ENCODE measurements at places on chromosomes 2 and 18.

- no peak for DNase-seq
These were observed 232.7 kb downstream of the BCL11A start for GRCh38 chr2:60320724-60321123.

DNA sequence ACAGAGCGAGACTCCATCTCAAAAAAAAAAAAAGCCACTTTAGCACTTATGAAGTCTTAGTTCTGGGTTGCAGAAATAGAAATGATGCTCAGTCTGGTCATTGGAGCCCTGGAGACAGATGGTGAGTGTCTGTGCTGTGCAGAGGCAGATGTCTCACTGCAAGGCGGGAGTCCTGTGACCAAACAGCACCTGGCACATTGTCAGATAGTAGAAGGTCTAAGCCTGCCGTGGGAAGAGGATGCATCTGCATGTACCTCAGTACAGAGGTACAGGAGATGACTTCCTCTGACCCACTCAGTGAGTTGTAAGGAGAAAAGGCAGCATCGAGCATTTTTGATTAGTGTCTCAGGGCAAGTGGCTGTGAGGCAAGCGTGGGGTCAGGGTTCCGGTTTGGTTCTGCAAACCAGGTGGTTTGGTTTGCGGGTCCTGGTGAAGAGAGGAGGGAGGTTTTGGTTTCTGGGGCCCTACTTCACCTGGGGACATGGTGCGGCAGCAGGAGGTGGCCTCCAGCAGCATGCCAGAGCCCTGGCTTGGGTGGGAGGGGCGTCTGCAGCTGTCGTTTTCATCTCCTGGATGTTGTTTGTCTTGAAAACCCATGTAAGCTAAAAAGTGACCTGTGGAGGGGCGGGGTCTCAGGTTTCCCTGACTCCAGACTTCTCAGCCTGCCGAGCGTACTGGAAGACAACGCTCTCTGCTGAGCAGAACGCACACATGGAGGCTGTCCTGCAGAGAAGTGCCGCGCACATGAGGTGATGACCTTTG lies 3.8 kb downstream of the RBFA start:
- DNase-seq = no peak

DNA sequence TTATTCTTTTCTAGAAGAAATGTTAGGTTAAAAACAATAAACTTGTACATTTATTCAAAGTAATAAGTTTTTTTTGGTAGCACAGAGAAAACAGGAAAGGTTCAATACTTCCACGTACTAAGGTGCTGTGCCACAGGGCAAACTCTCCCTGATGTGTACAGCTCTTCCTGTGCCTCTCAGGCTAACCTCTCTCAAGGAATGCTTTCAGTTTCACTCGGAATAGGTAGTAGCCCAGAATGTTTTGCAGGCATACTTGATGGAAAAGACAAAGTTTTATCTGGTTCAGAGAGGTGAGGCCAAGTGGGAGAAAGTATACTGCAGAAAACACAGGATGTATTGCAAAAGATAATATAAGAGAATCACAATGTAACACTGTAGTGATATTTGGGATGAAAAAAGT lies 171.0 kb upstream of the ZFP36L2 start:
- no peak for DNase-seq

- no peak for DNase-seq
These were observed 1.9 kb downstream of the ATG4B start for GRCh38 chr2:241639385-241639784.

- no peak for DNase-seq
These were observed 319.8 kb downstream of the CTNNA2 start for GRCh38 chr2:79832511-79833234.

All from T-cell (primary cell).